LNCaP clone FGC (cell line): ENCODE measurements at places on chromosomes 6 and 20.

DNA sequence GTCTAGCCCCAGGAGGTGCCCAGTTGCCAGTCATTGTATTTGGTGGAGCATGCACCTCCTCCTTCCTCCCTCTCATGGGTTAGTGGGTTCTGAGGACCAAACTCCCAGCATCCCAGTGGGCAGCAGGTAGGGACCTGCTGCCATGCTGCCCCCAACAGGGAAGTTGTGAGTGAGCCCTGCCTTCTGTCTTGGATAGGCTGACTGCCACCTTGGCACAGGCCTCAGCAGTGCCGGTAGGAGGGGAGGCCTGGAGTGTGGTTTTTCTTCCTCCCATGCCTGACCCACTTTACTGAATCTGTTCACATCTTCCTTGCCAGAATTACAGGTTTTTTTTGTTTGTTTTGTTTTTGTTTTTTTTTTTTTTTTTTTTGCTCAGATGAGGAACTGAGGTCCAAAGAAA is 24.5 kb downstream of the PLCG1 start:
- no peak for DNase-seq

GRCh38 chr20:17494201-17494600 is 37.0 kb downstream of the BFSP1 start:
- DNase-seq: no peak

- no peak for DNase-seq
Observed at GRCh38 chr20:49712646-49712995, 1.1 kb downstream of the B4GALT5 start.

- no peak for DNase-seq
Observed at GRCh38 chr6:47086051-47086770, 44.1 kb upstream of the ADGRF1 start.

- peak; percentile 48 for DNase-seq
Observed at GRCh38 chr20:45095805-45096238, 5.1 kb downstream of the KCNS1 start.

GRCh38 chr6:166400181-166400580 is 17.4 kb upstream of the MPC1 start:
- no peak for DNase-seq

GRCh38 chr6:170522565-170523183 is 30.4 kb downstream of the PSMB1 start:
- DNase-seq: no peak

DNA sequence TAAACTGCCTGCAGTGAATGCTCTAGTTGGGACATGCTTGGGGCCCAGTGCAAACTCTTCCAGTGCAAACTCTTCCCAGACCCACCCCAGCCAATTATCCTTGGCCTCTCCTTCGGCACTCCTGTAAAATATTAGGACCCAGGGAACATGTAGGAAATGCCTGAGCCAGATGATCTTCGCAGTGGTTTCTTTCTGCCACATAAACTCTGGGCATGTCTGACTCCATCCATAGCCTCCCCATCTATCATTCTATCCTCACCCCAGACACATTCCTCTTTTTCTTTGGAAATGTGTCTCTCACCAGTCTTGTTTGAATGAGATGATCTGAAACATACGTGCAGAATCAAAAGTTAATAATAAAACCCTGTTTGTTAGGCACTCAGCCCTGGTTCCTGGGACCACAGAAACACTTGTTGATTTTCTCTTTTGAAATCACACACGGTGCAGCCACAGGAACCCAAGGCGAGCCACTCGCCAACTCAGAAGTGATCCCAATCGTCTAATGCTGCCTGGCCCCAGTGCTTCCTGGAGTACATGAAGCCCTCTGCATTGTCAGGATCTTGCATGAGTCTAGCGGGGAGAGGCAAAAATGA is 108.9 kb upstream of the CST7 start:
- DNase-seq: no peak

DNA sequence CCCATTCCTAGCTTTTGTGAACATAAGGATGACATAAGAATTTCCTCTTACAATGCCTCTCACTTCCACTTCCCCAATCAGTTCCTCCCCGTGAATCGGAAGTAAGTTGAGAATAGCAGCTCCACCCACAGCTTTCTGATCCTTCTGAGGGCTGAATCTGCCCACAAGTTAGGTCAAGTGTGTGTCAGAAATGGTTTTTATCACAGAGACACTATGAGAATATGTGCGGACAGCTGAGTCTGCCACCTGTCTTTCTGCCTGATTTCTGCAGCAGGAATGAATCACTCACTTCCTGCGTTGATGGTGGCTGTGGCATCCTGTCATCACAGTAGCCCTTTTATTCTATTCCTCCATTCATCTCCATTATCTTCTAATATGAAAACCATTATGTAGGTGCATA is 70.2 kb downstream of the RIN2 start:
- no peak for DNase-seq

DNA sequence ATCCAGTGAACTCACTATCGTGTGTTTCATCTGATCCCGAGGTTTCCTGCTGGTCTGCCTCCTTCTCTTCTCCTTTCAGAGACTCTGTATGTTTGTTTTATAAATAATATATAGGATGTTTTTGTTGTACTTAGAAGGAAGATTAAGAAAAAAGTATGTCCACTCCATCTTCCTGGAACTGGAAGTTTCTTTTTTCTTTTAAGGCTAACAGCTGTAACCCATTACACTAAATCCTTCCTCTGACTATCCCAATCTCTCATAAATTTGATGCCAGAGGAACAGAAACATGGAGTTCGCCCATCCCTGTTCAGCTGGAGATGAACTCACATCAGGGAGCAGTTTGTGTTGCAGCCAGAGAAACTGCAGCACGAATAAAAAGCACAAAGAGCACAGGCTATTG is 20.7 kb downstream of the RIPK1 start:
- DNase-seq: no peak

GRCh38 chr6:16837217-16837972 is 76.1 kb upstream of the ATXN1 start:
- no peak for DNase-seq

DNA sequence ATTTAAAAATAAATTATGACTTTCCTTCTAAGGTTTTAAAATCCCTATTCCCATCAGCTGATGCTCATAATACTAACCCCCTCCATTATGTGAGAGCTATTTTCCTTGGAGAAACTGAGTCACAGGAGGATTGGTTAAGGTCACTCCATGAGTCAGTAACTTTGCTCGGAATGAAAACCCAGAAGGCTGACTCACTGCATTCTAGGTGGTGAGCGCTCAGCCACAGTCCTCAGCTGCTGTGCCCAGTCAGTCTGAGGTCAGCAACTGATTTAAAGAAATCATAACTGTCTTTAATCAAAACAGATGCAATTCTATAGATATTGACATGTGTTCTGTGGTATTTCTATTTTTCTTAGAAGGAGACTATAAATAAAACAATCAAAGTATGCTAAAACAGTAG is 359.2 kb downstream of the GJA1 start:
- no peak for DNase-seq

- DNase-seq: no peak
Observed at GRCh38 chr6:9412951-9413559, 977.7 kb upstream of the SLC35B3 start.

GRCh38 chr6:145060714-145061113 is 674.6 kb downstream of the EPM2A start:
- no peak for DNase-seq

GRCh38 chr20:56760610-56761009 is 131.5 kb downstream of the TFAP2C start:
- DNase-seq: no peak

GRCh38 chr20:9588706-9589105 is 74.3 kb downstream of the LAMP5 start:
- no peak for DNase-seq

- DNase-seq: no peak
Observed at GRCh38 chr20:61932199-61932592, 133.5 kb downstream of the TAF4 start.

DNA sequence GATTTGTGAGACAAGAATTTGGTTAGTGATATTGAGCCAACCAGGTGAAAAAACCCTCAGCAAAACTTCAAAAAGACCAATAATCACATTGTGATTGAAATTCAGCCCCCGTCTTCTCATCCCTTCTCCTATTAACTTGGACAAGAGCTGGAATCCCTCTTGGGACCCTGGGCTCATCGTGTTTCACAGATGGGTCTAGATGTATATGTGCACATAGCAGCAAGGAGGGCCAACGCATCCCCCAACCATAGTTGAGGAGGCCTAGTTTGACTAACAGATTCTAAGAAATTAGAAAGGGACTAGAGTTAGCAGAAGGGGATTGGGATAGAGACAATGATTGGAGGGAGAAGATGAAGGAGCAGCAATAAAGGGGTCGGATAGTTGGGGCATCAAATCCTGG is 19.8 kb upstream of the LRFN2 start:
- no peak for DNase-seq

DNA sequence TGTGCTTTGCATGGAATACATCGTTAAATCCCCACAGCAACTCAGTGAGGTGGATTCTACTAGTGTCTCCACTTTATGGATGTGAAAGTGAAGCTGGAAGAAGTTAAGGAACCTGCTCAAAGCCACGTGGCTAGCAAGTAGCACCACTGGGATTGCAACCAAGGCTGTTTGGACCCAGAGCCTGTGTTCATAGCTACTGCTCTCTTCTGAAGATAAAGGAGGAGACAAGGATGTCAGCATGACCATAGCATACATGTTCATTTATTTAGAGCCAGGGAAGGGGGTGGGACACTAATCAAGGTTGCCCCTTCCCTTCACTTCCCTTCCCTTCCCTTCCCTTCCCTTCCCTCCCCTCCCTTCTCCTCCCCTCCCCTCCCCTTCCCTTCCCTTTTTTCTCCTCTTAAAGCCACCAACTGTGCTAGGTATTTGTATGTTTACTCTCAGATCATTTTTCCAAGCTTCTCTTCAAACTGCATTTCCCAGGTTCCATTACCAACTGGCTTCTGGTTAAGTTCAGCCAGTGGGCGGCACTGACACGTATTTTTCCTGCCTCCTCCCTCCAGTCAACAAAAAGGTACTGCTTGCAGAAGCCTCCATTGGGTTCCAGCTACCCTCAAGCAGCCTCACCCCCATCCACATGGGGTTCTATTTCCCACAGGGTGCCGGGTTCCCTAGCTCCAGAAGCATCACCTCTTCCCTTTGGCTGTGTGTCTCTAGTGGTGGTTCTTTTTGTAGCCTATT is 134.9 kb downstream of the BCAS1 start:
- DNase-seq: no peak

- DNase-seq: no peak
Observed at GRCh38 chr6:2739335-2739734, 11.4 kb downstream of the MYLK4 start.

DNA sequence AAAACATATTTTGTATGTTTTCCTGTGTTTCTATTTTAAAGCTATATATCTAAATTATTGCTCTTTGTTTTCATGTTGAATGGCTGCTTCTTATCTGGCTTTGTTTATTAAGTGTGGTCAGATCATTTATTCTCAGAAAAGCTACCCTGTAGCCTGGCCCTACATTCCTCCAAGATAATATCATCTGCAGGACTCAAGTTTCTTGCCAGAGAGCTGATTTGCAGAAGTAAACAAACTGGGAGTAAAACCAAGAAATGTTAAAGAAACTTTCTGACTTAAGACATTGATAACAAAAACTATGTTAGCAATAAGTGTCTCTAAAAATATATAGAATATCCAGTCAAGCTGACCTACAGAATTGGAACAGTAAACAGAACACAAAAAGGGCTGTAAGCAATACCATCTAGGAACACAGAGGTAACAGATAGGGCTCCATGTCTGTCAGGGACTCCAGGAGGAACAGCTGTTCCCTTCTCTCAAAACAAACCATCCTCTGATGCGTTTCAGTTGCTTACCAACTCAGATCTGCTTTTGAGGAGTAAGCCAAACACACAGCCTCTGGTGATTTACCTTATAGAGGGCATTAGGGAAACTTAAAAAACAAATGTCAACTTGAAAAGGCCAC is 17.5 kb upstream of the CEP85L start:
- no peak for DNase-seq
